Putamen (tissue), 1 donor: ENCODE measurements at places on chromosomes 3 and 15.

DNA sequence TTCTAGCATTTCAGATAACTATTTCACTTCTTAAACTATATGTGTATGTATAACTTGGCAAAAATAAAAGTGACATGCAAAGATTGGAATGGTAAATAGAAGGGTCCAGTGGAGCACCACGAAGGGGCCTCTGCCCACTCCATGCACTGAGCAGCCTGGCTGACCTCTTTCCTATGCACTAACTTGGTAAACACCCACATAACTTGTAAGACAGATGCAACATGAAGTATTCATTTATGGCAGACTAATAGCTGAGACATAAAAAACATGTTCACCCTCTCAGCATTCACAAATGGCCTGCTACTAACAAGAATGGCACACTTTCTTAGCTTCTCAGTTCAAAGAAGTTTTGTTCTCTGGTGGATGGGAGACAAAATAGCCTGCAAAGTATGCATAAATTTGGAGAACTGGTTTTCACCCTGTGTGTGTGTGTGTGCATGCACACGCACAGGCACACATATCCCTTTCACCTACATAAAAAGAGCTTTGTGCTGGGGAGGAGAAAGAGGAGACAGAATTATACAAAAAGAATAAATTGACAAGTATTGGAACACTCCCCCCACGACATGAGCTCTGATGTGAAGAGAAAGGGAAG is 26.5 kb upstream of the RYK start:
- no peak for DNase-seq

DNA sequence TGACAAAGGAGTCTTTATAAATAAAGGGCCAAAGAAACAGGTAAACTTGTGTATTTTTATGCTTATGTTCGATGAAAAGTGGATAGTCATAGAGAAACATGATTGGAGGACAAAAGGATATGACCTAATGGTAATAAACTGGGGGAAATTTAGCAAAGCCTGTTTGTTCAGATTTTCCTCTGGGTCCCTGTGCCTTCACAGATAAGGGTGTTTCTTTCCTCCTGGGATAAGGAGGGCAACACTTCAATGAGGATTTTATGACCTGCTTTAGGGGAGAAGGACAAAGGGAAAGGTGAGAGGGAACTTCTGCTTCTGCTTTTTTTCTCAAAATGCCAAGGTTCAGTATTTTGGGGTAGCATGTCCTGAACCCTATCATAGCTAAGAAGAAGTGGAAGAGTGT is 531.3 kb upstream of the ALCAM start:
- no peak for DNase-seq

- no peak for DNase-seq
Observed at GRCh38 chr3:161208931-161209330, 12.2 kb upstream of the NMD3 start.

DNA sequence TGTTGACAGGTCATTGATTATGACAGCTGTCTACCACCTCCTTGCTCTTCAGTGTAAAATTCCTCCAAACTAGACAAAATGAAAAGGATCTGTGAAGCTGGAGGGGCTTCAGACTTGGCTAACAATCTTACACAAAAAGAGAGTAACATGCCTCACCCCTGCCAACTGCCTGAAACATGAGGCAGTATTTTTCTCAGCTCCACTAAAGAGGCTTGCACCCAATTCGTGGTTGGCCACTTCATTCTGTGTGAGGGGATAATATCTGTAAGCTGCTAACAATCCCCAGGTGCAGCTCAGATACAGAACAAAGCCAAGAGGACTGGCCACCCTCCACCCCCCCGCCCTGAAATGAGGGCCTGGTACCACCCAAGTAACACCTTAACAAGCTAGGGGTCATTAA is 2.8 kb downstream of the MB21D2 start:
- DNase-seq: no peak

- no peak for DNase-seq
Observed at GRCh38 chr15:85133709-85134108, 152.1 kb downstream of the PDE8A start.
